ENCODE measurements at places on chromosomes 13 and 19.

DNA sequence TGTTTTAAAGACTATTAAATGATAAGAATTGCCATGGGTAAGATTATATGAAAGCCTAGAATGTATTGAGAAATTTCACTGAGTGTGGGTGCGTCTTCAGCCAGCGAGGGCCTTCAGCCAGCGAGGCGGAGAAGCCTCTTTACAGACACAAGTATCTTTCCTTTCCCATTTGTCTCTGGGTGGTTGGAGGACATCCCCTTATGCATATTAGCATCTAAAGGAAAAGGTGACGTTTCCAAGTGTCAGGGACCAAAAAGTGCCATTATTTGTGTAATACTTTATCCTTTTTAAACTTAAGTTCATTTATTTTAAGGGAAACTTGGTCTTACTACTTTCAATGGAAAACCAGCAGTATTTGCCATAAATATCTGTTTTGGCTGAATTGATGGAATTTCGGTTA, 22.2 kb downstream of the SMARCA4 start:
- DNase-seq, result no peak

DNA sequence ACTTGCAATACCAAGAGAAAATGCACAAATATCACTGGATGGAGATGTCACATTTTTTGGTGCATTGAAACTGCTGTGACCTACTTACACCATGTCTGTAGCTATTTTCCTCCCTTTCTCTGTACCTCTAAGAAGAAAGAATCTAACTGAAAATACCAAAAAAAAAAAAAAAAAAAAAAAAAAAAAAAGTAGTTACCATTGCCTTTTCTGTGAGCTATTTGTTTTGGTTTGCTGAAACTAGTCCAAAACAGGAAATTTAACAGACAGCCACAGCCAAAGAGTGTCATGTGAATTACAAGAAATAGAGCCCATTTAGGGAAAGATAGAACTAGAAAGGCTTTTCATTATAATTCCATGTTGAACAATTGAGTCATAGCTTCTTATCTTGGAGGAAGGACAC, 37.3 kb downstream of the TNFSF13B start:
- DNase-seq, result no peak

DNA sequence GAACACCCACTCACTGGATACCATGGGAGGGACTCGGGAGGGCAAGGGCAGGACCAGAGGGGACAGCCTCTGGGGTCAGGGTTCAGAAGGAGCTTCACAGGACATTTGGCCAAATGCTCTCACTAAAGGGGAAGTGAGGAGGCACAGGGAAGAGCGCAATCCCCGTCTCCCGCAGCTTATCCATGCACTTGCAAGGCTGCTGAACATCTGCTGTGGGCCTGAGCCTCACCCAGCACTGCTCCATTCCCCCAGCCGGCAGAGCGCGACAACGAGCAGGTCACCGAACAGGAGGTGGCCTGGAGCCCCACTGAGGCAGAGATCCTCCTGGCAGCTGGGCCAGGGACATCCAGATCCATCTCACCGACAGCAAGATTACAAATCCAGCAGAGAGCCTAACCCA, 23.3 kb downstream of the ELAVL1 start:
- DNase-seq, result no peak

DNA sequence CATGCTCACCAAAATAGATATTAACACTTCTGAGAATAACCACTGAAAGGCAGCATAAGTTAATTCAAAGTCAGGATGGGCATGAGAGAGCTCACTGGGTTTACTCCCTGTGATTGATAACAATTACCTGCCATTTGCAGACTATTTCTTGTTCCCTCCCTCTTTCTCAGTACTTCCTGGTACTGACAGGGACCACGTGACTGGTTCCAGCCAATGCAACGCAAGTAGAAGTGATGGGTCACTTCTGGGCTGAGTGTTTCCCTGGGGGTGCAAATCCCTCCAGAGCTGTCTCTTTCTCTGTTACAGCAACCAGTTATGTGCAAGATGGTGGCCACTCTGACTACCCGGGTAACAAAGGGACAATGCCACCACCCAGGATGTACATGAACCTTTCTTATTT, 118.8 kb downstream of the EFNB2 start:
- no peak for DNase-seq

DNA sequence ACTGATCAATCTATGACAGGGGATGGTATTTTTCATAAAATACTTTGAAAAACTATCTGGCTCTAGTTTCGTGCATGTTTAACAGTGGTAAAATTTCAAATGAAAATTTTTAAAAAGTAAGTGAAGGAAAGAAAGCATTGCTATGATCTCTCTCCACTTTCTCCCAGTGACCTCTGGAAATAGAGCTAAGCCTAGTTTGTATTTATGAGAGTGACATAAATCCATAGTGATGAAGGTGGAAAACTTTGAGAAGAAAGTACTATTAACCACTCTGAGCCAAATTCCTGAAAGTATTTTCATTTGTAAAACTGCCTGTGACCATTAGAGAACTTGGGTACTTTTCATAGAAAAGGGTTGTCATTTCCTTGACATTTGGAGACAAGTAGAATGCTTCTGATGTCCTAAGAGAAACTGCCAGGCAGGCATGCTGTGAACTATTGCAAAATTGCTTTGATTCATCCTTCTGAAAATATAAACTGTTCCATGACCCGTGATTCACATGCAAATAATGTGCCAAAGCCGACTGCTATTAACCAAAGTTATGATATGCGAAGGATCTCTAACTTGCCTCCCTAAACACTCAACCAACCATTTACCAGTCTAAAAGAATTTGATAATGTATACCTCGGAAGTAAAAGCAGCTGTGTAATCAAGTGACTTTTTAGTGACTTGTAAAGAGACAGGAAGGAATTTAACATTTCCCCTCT, 133.2 kb downstream of the VWA8 start:
- DNase-seq, result peak; percentile 93

DNA sequence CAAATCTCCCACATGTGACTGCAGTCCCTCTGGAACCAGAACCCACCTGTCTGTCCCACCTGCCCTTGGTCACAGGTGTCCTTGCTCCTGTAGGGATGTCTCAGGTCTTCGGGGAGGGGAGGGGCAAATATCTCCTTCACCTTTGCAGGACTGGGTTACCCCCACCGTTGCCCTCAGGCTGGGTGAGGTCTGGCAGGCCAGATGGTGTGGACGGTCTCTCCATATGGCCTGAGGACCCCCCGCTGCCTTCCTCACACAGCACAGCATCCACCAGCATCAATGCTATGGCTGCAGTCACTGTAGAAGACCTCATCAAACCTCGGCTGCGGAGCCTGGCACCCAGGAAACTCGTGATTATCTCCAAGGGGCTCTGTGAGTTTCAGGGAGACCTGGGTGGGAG, 10.0 kb downstream of the SLC5A5 start:
- DNase-seq, result no peak
